Immature natural killer cell (primary cell): ENCODE measurements at places on chromosomes 12 and 14.

- DNase-seq: no peak
Observed at GRCh38 chr12:124915239-124916236, 1.1 kb upstream of the UBC start.

DNA sequence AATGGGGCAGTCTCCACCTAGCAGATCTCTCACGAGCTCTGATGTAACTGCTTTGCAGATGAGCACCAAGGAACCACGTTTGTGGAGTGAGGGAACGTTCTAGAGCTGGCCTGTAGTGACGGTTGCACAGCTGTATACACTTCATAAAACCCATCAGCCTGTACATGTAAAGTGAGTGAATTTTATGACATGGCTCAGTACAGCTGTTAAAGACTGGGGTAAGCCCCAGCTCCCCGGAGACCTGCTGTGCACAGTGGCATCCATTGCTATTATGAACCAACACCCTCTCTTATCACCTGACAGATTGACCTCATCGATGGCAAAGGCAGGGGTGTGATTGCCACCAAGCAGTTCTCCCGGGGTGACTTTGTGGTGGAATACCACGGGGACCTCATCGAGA lies 20.6 kb downstream of the KMT5A start:
- no peak for DNase-seq

DNA sequence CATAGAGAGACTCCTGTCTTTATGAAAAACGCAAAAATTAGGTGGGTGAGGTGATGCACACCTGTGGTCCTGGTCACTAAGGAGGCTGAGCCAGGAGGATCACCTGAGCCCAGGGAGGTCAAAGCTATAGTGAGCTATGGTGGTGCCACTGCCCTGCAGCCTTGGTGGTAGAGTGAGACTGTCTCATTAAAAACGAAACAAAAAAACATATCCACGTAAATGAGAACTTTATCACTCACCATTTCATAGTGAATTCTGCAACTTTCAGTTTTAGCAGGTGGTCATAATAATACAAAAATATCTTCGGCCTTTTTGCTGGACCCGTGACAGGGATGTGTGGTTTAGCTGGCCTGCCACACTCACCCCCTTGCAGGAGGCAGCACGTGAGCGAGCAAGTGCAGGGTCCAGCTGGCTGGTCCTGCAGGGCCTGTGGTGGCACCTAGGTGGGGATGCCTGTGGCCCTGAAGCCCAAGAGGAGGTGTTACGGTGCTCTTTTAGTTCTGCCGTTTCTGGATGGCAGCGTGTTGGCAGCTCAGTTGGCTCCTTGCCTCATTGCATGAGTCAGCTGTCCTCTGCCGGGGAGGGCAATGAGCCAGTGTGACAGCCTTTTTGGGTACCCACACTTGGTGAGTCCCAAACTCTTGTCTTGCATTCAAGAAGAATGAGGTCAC lies 1330.7 kb upstream of the TMEM132C start:
- DNase-seq: no peak

- DNase-seq: no peak
Observed at GRCh38 chr12:97386133-97386581, 76.4 kb upstream of the RMST start.

GRCh38 chr12:122183588-122183940 lies 641 bp downstream of the LRRC43 start:
- no peak for DNase-seq

DNA sequence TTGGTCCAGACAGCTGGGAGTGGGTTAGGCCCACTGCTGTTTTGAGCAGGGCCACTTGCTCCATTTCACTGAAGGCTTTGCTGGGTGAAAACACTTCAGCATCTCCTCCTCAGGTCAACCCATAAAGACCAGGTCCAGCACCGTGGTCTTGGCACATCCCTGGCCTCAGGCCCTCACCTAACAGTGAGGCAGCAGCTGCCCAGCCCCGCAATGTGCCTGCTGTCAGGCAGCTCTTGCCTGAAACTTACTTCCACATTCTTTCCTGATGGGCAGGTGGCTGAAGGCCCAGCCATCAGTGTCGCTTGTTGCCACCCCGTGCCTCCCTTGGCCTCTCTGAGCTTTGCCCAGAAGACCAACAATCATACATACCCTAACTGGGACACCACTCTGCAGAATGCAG lies 54.4 kb downstream of the ANAPC7 start:
- DNase-seq: no peak

DNA sequence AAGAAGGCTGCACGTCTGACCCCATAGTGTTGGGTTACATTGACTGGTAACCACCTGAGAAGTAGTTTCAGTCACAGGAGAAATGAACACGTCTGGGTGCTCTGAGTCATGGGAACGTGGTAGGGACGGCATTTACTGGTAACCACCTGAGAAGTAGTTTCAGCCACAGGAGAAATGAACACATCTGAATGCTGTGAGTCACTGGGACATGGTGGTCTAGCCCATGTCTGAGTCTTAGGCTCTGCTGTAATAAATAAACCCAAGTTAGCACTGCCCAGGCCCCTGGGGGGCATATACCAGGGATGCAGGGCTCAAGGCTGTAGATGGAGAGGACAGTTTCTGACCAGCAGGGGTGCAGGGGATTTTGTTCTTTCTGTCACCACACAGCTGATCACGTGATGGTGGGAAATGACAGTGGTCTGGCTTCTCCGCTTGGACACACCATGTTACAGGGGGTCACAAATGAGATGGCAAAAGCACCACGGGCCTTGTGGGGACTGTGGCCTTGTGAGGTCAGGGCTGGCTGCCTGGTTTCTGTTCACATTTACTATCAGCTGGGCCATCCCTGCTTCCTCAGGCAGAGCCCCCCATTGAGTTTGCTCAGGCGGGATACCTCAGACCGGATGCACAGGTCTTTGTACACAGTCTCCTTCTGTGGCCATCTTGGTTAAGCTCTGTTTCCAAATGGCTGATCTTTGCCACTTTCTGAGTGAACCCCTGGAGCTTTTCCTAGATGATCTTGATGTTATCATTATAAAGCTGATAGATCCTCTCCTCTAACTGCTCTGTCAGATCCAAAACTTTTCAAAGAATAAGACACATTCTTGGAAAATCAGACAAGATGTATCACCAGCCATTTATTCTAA lies 9.8 kb upstream of the C12orf42 start:
- no peak for DNase-seq

DNA sequence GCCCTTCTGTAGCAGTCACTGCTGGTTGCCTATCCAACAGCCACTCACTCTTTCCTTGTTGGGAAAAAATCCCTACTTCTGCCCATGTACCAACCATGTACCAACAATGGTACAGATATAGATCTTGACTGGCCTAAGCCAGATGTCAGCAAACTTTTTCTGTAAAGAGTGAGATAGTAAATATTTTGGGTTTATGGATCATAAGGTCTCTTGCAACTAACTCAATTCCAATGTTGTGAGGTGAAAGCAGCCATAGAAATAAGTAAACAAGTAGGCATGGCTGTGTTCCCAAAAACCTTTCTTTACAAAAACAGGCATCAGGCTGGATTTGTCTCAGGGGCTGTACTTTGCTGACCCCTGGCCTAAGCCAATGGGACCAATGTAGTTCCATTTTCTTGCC lies 73.5 kb downstream of the ARMH4 start:
- no peak for DNase-seq

- DNase-seq: no peak
Observed at GRCh38 chr12:109551108-109551507, 22.2 kb downstream of the MMAB start.

DNA sequence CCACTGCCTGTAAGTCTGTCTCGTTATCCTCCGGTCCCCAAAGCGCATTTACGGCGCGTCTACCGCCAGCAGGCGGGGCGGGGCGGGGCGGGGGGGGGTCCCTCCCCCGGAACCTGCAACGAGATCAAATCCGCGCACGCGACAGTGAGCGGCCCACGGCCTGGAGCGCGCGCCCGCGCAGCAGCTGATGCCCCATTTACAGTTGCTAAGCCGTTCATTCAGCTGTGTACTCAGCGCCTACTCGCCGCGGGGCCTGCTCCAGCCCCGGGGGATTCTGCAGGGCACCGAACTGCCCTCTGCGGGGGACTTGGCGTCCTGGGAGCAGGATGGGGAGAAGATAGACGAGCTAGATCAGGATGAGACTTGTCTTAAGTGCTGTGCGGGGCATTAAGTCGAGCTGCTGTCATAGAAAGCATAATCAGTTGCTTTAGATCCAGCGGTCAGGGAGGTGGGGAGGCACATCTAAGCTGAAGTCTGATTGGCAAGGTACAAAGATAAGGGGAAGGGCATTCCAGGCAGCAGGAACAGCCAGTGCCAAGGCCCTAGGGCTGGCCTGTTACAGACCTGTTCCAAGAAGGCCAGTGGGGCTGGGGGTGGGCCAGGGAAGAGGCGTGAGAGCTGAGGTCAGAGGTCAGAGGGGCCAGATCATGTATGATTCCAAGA lies 1.4 kb upstream of the CCDC85C start:
- peak; percentile 78 for DNase-seq

DNA sequence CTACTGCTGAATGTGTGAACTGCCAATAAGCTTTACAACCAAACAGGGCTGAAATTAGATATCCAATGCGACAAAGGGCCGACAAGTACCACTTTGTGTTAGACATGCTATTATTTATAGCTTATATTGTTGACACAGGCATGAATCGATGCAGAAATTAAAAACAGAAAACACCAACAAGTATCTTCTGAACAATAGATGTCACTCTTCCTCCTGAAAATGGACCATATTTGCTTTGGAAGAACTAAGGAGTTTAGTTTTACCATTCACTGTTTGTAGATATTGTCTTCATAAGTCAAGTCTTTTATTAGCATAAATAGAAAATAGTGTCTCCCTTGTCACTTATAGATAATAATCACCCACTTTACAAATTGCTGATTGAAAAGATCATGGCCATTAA lies 86.5 kb downstream of the LRIG3 start:
- DNase-seq: no peak

DNA sequence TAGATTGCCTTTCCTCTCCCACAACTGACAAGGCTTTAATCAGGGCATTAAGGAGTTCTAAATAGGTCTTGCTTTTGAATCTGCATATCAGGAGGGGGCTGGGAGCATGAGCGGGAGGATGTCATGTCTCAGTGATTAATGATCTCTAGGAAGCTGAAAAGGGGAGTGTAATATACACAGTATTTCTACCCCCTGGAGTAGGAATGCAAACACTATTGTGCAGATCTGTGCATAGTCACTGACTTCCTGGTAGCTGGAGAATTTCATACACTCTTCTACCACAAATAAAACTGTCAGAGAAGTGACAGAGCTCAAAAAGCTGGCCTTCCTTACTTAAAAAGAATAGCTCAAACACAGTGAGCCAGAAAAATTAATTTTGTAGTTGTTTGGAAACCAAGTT lies 65.8 kb downstream of the RIC8B start:
- no peak for DNase-seq

- DNase-seq: no peak
Observed at GRCh38 chr14:102066041-102066451, 20.8 kb downstream of the HSP90AA1 start.
